ENCODE measurements at places on chromosomes 1 and 21.

- no peak for DNase-seq
These were observed 7.9 kb downstream of the LHX4 start for GRCh38 chr1:180237869-180238476.

- DNase-seq, result no peak
These were observed 1.9 kb upstream of the TPM3 start for GRCh38 chr1:154193821-154194220.

DNA sequence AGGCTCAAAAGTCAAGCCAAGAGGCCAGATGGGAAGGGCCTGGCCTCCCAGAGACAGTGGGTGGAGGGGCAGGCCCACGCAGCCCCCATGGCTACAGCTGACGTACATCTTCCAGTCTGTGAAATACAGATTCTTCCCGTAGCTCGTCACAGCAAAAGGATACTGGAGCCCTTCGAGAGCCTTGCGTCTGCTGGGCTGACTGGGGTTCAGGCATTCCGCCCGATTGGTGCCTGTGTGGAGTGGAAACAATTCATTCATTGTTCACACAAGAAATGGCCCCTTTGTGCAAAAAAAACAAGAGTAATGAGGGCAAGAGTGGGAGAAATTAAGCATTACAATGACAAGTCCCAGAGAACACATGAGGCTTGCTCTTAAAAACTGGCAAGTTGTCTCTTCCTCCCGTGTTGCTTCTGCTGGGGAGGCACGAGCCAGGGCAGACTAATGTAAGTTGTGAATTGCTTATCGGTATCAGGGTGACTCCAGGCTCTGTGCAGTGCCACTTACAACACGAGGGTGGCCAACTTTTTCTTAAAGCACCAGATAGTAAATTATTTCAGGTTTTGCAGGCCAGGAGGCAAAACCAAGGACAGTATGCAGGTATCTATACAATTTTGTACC lies 85.1 kb downstream of the NID1 start:
- DNase-seq, result no peak

- no peak for DNase-seq
These were observed 111.7 kb downstream of the GLUL start for GRCh38 chr1:182279724-182280503.

DNA sequence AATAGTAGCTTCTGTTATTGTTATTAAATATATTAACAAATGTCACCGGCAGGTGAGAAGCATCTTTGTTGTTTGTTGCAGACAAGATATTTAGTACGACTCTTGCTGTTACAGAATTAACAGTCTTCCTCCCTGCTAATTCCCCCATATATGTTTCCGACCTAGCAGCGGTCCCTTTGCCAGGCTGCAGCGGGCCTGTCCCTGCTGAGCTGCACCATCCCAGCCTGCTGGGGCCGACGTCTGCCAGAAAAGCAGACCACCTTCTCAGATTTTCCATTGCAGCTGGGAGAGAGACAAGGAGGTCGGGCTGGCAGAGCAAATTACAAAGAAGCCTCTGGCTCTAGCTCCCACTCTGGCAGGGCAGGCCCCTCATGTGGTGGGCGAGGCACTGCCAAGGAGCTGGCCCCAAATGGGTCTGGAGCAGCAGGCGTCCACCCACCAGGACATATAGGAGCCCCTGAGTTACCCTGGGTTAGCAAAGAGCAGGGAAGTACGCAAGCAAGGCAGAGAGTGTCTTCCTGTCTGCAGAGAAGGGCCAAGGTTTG lies 142.7 kb downstream of the FOXD2 start:
- no peak for DNase-seq

- no peak for DNase-seq
These were observed 87.7 kb downstream of the INTS7 start for GRCh38 chr1:211947396-211948295.

DNA sequence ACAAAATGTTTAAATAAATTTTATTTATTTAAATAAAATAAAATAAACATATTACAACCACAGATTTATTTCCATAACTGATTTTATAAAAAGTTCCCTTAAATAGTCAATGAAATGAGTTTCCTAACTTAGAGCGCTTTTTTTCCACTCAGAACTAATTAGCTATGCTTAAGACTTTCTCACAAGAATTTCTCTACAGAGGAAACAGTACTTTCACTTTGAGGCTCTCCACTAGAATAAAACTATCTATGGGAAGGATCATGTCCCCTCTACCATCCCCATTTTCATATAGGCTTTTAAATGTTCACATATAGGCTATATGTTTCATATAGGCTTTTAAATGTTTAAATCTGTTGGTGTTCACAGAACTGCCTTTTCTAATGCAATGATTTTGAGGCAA lies 40.0 kb upstream of the DPH5 start:
- DNase-seq, result no peak

- no peak for DNase-seq
These were observed 5.5 kb downstream of the LEMD1 start for GRCh38 chr1:205416322-205416721.

DNA sequence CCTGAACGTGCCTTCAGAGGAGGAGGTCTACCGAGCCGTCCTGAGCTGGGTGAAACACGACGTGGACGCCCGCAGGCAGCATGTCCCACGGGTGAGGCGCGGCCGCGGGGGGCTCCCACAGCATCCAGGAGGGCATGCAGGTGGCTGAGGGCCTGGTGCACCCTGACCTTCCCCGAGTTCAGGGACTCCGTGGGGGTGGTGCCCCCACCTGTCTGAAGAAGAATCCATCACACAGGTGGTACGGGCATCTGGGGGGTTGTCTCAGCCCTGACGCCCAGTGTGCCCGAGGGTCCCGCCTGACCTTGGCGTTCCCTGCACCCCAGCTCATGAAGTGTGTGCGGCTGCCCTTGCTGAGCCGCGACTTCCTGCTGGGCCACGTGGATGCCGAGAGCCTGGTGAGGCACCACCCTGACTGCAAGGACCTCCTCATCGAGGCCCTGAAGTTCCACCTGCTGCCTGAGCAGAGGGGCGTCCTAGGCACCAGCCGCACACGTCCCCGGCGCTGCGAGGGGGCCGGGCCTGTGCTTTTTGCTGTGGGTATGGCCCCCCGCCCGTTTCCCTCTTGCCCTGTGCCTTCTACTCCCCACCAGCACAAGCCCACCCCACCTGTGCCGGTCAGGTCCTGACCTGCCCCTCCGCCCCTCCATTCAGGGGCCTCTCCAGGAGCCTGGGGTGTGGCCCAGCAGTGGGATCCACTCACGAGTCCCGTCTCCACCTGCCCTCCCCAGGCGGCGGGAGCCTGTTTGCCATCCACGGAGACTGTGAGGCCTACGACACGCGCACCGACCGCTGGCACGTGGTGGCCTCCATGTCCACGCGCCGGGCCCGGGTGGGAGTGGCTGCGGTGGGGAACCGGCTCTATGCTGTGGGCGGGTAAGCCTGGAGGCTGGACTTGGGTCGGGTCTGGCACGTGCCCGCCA lies 2.3 kb downstream of the KLHL17 start:
- DNase-seq, result no peak

DNA sequence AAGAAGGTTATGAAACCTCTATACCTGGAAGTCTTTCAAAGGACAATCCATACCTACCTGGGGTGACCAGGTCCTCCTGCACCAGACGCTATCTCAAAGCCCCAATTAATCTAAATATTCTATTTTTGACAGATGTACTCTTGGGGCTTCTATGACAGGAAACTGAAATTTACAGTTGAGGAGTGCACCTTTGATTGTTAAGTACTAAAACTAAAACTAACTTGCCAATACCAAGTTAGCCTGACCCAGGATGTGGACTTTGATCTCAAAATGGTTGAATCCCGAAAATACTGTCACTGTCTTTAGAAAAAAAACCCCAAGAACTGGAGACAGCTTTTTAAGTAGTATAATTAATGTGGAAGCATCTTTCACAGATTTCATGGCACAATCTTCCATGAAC lies 162.4 kb downstream of the TTLL7 start:
- no peak for DNase-seq

DNA sequence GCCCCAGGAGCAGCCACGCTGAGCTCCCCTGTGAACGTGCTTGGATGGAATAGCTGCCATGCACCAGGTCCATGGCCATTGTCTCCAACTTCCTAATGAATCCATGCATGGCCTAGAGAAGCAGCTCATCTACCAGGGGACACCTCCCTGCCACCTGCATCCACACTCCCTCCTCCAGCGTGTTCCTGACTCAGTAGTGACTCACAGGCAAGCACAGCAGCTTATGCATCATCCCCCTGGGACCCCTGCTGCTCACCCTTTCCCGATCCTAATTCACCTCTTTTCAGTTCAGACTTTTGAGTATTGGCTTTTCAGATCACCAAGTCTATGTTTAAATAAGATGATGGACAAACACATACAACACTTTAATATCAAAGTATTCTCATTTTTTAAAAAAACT lies 39.9 kb upstream of the TADA1 start:
- no peak for DNase-seq

- peak; percentile 38 for DNase-seq
These were observed 2.8 kb downstream of the ANKRD34A start for GRCh38 chr1:145961425-145962156.

- no peak for DNase-seq
These were observed 120.0 kb downstream of the TGFBR3 start for GRCh38 chr1:91765880-91766443.

GRCh38 chr1:153693466-153693865 lies 15.0 kb downstream of the NPR1 start:
- no peak for DNase-seq

DNA sequence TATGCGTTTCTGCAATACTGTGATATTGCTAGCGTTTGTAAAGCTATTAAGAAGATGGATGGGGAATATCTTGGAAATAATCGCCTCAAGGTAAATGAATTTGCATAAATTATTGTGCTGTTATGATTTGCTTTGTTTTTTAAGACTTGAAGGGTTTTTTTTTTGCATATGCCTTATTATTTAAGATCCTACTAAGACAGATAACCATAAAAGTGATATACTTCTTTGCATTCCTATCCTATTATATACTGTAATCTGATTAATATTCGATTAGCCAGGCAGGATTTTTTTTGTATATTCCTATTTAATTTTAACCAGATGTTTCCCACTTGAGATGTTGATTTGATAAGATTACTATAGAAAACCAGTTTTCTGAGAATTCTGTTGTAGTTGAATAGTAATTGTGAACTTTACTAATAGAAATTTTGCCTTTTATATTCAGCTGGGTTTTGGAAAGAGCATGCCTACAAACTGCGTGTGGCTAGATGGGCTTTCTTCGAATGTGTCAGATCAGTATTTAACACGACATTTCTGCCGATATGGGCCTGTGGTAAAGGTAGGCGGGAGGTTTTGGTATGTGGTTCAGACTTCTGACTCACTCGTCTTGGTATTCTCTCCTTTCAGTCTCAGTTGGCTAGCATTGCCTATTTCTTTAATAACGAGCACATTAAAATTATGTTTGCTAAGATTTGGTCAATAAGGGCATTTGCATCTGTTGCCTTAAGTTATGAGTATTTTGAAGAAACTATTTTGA lies 56.8 kb downstream of the ZBTB17 start:
- peak; percentile 50 for DNase-seq

DNA sequence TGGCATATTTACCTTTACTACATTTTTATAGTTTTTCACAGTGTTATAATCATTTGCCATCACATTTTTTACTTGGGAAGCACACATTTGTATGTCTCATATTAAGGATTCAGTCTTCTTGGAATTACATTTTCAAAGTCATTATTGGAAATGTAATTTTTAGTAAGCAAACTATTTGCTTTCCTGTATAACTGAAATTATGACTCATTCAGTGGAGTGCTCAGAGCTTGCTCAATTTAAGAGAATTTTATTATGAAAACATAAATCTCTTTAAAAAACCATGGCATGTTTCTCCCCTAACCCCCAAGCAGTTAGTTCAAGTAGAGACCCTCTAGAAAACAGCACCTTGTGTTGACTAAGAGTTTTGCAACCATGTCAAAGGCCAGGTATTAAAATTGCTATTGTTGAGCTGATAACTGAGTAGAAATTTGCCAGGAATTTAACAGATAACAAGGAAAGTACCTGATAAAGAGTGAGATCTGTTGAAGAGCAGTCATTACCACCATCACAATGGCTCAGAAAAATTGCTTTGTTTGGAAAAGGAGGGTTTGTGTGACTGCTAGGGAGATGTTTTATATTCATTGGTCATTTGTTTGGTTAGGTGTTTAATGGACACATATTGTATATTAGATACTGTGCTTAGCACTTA lies 105.9 kb downstream of the KCNK2 start:
- DNase-seq, result no peak
